ENCODE measurements at places on chromosomes 2 and 18.

DNA sequence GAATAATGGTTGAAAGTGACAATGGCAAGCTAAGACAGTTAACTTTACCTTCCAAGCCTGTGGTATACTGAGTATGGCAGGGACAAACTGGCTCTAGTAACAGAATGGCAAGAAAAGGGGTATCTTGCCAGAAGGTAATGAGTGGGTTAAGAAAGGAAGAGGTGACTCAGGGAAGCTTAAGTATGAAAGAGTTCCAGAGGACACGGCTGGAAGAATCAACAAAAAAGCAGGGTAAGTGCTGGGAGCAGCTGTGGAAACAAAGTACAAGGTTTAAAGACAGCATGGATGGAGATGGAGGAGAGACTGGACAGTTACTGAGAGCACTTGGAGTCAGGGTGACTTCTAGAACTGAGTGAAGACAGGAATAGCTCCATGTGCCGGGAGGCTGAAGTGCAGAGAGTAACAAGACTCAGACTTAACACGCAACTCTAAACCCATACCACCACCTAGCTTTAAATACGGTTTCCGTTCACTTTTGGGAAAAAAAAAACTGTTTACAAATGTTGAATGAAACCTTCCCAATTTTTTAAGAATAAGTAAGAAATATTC is 69.0 kb downstream of the REV1 start:
- DNase-seq = no peak

GRCh38 chr2:132731441-132731840 is 61.4 kb upstream of the LYPD1 start:
- no peak for DNase-seq

- no peak for DNase-seq
These were observed 3.4 kb downstream of the COLEC11 start for GRCh38 chr2:3598197-3598910.

GRCh38 chr2:232541195-232541960 is 1.9 kb downstream of the CHRNG start:
- DNase-seq = no peak

DNA sequence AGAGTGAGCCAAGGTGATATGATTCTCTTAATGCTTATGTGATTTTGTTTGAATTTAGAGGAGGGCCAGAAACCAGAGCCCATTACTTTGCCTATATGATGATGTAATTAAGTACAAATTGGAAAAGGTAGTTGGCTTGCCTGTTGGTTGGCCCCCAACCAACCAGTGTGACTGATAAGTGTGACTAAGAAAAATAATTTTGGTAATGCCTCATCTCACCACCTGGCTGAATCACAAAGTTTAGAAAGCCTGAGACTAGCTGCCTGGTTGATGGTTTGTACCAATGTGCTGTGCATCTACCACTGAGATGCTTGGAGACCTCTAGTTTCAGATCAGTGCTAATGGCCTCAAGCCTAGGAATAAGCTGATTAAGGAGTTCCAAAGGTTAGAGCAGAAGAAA is 338.7 kb downstream of the CDH2 start:
- DNase-seq = no peak

GRCh38 chr2:189037518-189037917 is 63.3 kb downstream of the COL3A1 start:
- DNase-seq = no peak

- DNase-seq = peak; percentile 95
These were observed at the start of gene ZNF2 for GRCh38 chr2:95165371-95166064. Gene ZNF2, plus strand, starts transcription at chr2:95165809. Its CDS starts 10,418 bp downstream, at chr2:95176227.

Measured in stimulated activated CD4-positive, alpha-beta T cell treated with anti-CD3 and anti-CD28 coated beads, TNF-alpha, amount 100 ng/mL, for 4 hours (primary cell).